CD4-positive, alpha-beta T cell treated with Interleukin-17A for 1 hour (primary cell): ENCODE measurements at places on chromosomes 11 and 22.

- DNase-seq, result no peak
These were observed 65.2 kb upstream of the PARVA start for GRCh38 chr11:12312132-12312531.

DNA sequence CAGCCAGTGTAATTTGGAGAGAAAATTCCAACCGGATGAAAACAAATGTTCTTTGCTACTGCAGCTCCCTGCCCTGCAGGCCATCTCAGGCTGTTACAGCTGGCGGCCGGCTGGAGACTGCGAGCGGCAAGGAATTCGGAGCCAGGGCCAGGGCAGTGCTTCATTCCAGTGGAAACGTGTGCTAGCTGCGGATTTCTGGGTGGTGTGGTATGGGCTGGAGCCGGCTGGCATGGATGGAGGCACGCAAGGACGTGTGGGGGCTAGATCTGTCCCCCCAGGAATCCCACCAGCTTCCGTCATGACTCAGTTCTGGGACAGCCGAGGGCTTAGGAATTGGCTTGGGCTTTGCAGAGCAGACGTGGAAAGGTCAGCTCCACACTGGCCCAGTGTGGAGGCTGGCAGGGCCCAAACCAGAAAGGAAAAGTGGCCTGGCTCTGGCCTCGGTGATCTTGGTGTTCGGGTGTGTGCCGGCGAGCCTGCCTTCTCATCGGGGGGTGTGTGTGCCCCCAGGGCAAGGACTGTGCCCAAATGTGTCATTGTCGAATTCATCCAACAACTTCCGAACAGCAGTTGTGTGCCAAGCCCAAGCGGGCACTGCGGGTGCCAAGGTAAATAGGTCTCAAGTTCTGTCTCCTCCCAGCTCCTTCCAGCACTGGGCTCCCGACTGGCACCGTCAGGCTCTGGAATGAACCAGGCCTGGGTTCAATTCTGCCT is 48.1 kb upstream of the SHISAL1 start:
- no peak for DNase-seq

- no peak for DNase-seq
These were observed 68.0 kb downstream of the ETS1 start for GRCh38 chr11:128519338-128519737.

DNA sequence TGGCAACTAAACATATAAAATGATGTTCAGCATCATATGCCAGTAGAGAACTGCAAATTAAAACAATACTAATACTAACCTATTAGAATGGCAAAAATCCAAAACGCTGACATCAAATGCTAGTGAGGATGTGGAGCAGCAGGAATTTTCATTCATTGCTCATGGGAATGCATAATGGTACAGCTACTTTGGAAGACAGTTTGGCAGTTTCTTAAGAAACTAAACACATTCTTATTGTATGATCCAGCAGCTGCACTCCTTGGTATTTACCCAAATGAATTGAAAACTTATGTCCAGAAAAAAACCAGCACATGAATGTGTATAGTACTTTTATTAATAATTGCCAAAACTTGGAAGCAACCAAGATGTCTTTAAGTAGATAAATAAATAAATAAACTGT is 258.0 kb downstream of the TENM4 start:
- DNase-seq, result no peak

DNA sequence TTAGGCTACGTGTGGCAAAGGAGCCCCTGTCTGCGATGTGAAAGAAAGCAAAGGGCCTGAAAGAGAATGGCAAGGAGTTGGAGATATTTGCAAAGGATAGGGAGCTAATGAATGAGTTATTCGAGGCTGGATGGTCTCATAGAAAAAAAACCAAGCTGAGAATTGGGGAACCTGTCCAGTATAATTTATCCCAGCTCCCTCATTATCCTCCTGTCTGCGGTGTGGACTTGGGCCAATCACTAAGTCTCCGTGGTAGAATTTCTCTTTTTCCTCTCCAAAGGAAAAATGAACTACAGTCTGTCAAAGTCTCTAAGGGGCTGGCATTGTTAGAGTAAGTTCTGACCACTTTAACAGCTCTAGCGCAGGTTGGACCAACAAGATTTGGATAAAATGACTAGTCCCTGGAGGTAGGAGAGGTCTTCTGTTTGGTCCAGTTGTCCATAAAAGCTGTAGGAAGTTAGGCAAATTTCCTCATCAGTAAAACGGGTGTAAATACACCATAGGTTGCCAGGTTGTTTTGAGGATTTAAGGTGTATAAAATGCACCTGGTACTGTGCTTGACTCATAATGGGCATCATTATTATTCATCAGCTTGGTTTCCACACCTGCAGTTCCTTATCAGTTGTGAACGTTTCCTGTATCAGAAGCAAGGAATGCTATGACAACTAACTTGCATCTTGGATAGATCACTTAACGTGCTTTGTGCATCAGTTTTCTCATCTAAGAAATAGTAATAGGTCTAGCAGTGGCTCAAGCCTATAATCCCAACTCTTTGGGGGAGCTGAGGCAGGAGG is 10.3 kb upstream of the CDON start:
- no peak for DNase-seq

DNA sequence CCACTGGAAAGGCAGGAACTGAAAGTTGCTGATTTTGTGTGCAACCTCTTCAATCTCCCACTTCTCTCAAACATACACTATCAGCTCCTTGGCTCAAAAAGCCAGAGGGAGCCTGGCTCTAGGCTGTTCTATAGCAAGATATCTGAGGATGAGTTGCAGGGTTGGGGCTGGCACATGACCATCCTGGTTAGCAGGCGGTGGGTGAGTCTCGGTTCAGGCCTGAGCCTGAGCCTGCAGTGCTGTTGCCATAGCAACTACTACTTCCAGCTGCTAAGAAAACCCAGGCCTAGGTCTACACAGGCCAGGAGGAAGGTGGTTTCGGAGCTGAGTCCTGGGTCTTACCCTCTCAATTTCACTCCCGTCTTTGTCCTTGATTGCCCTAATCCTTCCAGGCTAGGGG is 39.0 kb downstream of the CWC15 start:
- DNase-seq, result no peak

- no peak for DNase-seq
These were observed 7.9 kb downstream of the ABTB2 start for GRCh38 chr11:34349882-34350281.

DNA sequence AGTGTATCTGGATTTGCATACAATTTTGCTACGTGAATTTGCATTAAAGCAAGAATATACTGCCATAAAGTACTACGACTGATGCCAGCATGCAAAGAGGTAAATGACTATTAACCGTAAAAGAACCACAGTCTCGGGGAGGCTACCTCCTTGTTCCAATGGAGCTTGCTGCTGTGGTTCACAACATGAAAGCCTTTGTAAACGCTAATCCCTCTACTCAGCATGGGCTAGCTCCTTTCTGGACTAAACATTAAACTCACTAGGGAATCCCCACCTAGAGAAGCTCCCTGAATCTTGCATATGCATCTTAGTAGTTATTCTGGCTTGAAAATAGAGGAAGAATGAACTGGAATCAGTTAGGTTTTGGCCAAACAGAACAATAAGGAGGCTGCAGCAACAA is 60.5 kb upstream of the ARHGAP32 start:
- DNase-seq, result no peak
